ENCODE measurements at places on chromosomes 3 and 15.
A peak's percentile ranks its signal among the peaks of the same experiment; 100 is the strongest.

DNA sequence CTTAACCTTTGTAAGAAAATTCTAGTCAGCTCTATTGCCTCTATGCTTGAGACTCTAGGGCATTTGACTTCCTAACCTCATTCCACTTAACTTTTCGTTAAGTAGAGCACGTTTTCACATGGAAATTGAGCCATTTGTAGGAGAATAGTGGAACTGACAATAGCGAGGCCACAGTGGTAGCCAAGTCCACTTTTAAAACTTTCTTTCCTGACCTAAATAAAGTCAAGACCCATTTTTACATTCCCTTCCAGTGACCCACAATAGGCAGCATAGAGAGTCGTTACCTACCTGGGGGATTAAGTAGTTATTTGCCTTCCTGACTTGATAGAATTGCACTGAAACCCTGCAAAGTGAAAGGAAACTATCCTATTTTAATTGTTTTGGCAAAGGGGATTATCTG is 386.0 kb upstream of the NECTIN3 start:
- DNase-seq, result no peak

DNA sequence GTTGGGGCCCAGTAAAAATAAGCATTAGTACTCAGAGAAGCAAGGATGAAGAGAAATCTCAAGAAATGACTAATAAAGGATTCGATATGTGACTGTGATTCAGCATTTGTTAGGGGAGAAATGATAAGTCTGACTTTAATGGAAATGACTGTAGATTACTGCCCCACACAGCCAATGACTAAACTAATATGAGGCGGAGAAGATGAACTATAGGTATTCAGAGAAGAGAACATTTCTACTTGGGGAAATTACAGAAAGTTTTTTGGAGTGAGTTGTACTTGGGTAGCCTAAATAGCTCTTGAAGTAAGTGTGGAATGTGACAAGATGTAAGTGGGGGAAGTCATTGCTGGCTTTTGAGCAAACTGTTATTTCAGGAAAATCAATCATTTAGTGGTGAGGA is 380.0 kb downstream of the PDCD6IP start:
- DNase-seq, result peak; percentile 53

DNA sequence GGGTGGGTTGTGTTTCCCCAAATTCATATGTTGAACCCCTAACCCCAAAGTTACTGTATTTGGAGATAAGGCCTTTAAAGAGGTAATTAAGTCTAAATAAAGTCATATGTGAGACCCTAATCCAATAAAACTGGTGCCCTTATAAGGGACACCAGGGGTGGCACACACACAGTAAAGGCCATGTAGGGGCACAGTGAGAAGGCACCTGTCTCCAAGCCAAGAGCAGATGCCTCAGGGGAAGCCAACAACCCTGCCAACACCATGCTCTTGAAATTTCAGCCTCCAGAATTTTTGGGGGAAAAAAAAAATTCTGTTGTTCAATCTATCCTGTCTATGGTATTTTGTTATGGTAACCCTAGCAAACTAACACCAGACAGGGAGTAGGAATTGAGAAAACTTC is 1.5 kb upstream of the GMNC start:
- DNase-seq, result no peak

GRCh38 chr3:183381179-183381578 is 47.2 kb downstream of the MCF2L2 start:
- peak; percentile 70 for DNase-seq

- no peak for DNase-seq
Measured at GRCh38 chr3:104447681-104448080, 919.0 kb upstream of the ALCAM start.

GRCh38 chr3:30547716-30548115 is 58.7 kb upstream of the TGFBR2 start:
- no peak for DNase-seq

DNA sequence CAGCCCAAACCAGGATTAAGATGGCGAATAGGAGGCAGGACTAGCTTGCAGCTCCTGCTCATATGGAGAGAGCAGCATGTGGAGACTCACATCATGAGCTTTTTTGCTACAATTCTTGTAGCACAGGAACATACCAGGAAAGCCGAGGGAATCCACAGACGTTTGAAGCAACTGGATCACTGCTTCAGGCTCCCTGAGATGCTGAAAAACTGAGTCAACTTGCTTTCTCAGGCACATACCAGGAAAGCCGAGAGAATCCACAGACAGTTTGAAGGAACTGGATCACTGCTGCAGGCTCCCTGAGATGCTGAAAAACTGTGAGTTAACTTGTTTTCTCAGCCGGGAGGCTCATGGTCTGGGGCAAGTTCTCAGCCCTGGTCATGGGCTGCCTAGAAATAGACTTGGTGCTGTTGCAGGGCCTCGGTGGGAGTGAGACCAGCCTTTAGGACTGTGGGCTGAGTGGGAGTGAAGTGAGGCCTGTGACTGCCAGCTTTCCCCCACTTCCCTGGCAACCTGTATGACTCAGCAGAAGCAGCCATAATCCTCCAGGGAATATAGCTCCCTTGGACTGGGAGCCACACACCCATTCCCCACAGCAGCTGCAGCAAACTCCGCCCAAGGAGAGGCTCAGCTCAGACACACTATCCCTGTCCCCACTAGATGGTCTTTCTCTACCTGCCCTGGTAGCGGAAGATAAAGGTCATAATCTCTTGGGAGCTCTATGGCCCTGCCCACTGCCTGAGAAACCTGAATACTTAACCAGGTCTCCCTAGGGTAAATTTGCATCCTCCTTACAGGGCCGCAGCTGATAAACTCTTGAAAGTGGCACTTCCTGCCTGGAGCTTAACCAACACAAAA is 51.9 kb upstream of the PFN2 start:
- DNase-seq, result peak; percentile 55

GRCh38 chr3:82080261-82080660 is 318.8 kb upstream of the GBE1 start:
- DNase-seq, result no peak

DNA sequence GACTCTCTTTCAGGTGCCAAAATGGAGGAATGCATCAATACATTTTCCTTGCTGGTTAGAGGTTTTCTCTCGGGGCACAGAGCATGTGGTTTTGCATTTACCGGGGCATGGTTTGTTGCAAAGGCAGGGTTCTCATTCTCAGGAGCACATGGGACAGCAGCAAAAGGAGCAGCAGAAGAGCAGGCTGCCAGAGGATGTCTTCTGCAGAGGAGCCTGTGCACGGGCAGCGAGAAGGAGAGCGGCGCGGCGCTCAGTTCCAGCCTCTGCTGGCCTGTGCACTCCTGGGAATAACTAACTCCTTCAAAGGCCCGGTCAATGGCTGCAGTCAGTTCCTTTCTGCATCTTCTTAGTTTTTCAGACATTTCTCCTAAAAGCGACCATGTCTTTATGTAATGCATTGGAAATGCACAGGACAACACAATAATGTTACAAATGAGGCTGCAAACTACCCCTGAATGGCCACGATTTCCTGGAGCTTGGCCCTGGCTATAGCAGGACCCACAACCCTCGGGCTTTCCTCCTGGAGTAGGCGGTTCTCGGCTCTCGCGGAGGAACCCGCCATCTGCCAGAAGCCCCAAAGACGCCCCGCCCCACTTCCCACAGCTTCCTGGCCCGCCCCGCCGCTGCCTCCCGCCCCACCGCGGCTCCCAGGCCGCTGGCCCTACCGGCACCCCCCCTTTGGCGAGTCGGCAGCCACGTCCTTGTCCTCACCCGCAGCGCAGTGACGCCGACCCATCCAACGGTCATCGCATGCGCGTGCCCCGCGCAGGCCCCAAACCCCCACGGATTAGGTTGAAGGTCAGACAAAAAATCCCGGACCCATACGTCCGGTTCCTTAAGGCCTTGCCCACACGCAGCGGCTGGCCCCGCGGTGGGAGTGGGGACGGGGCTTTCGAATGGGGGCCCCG is at the start of gene C3orf62:
C3orf62 (minus strand) TSS at position 758 of the 908 bp plus-strand sequence; CDS start at position 398, 360 bp downstream.
- DNase-seq, result peak; percentile 81

- no peak for DNase-seq
Measured at GRCh38 chr3:13139471-13140065, 66.3 kb upstream of the IQSEC1 start.

GRCh38 chr15:31403606-31404005 is 77.0 kb downstream of the KLF13 start:
- peak; percentile 74 for DNase-seq

DNA sequence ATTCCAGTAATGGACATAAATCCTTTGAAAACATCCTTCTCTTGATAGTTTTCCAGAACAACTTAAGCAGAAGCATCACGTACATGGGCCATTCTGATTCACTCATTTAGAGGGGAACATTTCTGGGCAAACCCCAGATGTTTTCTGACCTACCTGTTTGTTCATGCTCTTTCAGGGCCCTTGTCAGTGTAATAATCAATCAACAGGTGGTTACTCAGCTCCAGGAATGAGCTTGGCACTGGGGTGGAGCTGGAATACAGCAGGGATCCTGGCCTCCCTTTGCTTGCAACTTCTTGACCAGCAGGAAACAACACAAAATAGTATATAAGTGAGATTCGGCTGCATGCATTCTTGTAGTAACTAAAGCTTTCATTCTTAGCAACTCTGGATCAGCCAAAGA is 9.2 kb upstream of the UBE2E1 start:
- no peak for DNase-seq

DNA sequence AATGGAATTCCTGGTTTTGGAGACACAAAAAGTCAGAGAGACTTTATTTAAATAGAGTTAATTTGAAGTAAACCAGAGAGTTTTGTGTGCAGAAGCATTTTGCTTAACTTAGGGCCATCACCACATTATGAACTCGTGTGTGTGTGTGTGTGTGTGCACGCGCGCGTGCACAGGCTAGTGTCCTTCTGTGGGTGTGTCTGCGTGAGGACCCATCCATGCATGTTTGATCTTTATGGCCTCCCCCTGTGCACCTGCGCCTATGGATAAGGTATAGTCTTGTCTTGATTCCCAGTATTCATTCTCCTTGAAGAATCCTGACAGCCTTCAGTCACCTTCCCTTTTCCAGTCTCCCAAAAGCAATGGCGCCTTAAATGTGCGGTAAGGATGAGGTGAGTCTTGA is 26.0 kb downstream of the MUC20 start:
- DNase-seq, result no peak

GRCh38 chr3:12479919-12480427 is 4.3 kb upstream of the TSEN2 start:
- DNase-seq, result peak; percentile 75

DNA sequence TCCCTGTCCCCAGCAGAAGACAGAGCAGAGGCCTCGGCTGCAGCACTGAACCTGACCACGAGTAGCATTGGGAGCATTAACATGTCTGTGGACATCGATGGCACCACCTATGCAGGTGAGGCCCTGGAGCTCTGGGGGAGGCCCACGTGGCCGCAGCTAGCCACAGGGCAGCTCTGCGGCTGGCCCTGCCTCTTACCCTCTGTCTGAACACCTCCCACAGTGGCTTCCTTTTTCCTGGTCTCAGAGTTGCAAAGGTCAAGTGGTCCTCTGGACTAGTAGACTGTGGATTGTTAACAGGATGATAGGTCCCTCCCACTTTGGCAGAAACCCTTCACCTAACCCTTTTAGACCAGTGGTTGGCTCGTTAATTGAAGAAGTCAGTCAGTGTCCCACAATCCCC is 22.5 kb upstream of the CLK3 start:
- no peak for DNase-seq

DNA sequence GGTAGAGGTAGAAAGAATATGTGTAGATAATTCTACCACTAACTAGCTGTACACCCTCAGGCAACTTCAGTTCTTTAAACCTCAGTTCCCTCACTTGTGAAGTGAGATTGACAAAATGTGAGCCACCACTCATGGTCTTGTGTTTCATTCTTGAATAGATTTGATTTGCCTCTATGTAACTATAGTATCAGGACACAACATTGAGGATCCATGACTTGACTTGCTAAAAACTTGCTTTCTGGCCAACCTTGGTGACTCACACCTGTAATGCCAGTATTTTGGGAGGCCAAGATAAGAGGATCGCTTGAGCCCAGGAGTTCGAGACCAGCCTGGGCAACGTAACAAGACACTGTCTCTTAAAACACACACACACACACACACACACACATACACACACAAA is 115.8 kb upstream of the FLNB start:
- peak; percentile 48 for DNase-seq

DNA sequence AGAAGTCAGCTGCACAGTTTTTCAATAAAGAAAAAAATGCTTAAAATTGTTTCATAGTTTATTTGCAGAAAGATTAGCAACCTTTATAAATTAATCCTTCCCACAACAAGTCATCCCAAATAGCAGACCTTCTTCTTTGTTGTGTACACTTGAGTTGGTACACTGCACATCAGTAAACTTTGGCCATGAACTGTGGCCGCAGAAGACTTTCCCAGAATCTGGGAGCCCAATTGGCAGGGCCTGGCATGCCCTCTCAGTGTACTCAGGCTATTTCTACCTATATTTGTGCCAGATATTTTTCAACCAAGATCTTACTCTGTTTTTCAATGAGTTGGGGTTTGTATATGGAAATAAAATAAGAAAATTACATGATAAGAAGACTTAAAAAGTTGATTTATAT is 133.1 kb downstream of the DIPK2A start:
- no peak for DNase-seq

- no peak for DNase-seq
Measured at GRCh38 chr3:74617776-74618175, 3.3 kb upstream of the CNTN3 start.

GRCh38 chr3:111715911-111716523 is 120.9 kb upstream of the ZBED2 start:
- DNase-seq, result peak; percentile 72

DNA sequence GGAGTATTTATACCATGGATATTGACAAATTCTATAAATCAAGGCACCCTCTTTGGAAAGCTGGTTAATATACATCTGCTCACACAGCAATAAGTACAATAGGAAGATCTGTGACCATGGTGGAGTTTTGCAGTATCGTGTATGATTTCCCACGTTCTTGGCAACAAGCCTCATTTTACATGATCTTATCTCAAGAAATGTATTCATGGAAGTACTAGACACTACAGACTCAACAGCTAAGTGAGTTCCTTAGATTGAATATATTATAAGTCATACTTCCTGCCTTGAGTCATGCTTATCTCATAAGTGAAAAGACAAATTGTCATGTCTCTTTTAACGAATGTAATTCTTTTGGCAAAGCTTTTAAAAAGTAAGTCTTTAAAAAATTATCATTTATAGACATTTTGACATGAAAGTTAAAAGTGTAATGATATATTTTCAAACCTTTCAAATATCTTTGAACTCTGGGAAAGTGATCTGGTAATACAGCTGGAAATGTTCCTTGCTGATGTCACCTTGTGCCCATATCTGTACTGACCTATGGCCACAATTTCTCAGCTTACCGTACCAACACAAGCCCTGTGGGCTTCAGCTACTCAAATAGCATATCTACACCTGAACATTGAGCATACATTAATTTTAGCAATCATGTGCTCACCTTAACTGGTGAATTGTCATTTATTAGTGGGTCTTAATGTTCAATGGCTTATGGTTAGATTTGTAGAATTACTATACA is 130.3 kb upstream of the TMC3 start:
- peak; percentile 41 for DNase-seq
